ENCODE measurements at places on chromosomes 3 and 15.

GRCh38 chr15:35309886-35310285, 224.8 kb upstream of the NANOGP8 start:
- no peak for DNase-seq

GRCh38 chr3:188421151-188421821, 267.3 kb downstream of the LPP start:
- no peak for DNase-seq

DNA sequence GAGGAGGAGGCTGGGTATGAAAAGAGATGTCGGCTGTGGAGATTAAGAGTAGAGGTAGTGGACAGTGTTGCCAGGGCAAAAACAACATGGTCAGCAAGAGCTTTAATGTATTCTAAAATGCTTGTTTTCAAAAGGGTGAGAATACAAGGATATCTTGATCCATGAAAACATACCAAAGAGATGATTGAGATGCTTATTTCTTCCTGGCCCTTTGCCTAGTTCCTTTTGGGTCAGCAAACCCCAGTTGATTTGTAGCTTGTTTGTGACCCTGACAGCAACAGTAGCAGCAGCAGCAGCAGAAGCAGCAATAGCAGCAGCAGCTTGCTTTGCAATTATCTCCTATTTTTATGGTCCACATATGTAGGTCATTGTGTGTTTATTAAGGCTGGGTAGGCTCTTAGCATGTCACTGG, 337.3 kb downstream of the LPP start:
- DNase-seq: no peak

- DNase-seq: no peak
These were observed 33.0 kb downstream of the ALDH1L1 start for GRCh38 chr3:126147147-126147931.

DNA sequence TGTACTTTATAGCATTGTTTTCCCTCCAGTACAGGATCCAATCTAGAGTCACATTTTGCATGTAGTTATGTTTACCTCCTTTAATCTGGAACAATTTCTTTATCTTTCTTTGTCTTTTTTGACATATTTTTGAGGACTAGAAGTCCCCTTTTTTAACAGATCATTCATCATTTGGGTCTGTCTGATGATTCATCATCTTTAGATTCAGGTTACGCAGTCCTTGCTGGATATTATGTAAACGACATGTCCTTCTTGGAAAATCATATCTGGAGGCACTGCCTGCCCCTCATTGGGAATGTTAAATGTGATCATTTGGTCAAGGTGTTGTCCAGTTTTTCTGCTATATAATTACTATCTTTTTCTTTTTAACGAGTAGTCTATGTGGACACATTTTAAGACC, 18.3 kb downstream of the TGM4 start:
- no peak for DNase-seq

- no peak for DNase-seq
These were observed 142.8 kb downstream of the NTRK3 start for GRCh38 chr15:88113613-88114308.

DNA sequence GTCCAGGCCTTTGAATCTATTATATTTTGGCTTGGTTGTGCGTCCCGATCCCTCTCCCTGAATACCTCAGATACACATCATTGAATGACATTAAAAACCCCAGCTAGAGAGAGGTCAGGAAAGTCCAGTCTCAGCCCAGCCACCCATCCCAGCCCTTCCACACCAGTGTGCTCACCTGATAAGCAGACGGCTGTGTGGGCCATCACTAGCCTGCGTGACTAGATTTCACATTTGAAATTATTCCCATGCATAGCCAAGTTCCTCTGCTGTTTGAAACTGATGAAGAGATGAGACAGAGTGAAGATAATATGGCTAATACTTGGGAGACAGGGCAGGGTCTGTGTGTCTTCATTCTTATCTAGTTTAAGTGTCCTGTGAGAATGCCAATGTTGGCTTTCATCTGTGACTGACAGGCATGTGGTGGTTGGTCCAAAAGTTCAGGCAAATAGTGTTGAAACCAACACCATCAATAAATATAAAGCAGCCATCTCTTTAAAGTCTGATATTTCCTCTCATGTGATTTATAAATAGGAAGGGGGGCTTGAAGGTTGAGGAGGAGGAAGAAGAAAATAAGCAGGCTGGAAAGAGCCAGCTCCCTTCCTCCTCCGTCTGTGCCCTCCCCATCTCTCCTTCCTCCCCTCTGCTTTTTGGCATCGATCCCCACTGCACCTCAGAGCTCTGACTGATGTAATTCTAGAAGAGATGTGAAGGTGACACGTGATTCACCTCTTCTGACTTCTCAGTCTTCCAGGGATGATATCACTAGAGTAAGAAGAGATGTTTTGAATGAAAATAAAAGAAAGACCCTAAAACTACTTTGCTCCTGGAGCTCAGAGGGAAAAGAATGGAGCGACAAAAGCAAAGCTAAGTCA, 5.1 kb downstream of the FAM43A start:
- DNase-seq: no peak

GRCh38 chr3:42654331-42655201, 1.1 kb downstream of the ZBTB47 start:
- DNase-seq: peak; percentile 46

GRCh38 chr3:149892371-149892770, 78.3 kb downstream of the PFN2 start:
- no peak for DNase-seq

- DNase-seq: no peak
These were observed 17.2 kb downstream of the TRIM71 start for GRCh38 chr3:32835049-32835371.

DNA sequence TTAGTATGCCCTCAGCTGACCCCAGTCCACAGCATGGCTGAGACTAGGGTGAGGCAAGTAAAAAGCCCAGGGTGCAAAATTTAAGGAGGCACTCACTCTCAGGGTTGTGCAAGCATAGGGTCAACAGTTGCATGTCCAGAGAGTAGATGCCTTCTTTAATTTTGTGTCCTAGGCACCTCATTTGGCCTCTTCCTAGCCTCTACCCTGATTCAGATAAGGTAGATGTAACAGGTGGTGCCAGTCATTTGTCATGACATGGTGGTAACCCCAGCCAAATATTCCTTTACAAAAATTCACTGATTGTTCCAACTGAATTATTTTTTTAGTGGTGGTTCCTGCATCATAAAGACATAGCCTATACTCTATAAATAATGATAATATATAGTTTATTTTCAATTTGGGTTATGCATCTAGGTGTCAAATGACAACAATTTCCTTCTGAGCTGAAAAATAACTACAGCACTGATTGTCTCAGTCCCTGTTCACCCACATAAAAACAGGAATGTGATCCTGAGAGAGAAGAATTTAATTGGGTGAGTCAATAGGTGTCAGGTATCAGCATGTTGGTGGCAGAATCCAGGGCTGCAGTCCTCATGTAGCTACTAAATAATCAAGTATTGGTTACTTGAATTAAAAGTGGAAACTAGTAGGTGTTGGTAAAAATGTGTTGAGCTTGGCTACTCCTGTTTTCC, 44.2 kb upstream of the TIPARP start:
- no peak for DNase-seq

GRCh38 chr3:184952671-184953070, 140.7 kb downstream of the VPS8 start:
- peak; percentile 20 for DNase-seq

DNA sequence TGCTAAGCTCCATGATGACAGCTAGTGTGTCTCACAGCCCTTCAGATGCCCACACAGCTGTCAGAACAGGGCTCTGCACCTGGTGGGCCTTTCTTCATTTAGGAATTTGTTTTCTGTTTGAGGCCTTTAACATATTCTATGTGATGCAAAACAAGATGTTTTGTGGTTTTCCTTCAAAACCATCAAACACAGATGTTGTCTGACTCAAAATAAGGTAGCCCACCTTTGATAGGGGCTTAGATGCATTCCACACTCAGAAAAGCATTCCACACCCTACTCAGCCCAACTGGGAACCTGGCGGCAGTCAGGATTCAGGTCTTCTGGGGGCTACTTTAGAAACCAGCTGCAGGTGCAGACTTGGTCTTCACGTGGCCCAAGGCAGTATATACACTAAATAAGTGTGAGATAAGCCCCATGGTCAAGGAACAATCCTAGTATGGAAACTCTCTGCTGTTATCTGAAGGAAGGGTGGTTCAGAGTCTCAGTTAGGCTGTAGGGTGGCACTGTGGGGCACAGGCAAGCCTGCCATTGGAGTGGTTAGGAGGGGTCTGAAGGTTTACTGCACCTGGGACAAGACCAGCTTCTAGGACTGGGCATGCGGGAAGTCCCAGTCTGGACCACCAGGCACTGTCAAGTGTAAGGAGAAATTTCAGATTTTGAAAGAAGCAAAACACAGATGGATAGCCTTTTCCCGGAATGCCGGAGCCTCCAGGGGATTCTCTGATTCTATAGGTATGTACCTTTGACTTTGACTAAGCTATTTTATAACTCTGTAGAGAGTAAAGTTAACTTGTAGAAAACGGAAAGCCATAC, 20.1 kb downstream of the LRRC2 start:
- no peak for DNase-seq

GRCh38 chr3:117611211-117611610, 901.6 kb downstream of the TUSC7 start:
- no peak for DNase-seq

GRCh38 chr3:27356976-27357375, 12.2 kb downstream of the NEK10 start:
- DNase-seq: no peak

DNA sequence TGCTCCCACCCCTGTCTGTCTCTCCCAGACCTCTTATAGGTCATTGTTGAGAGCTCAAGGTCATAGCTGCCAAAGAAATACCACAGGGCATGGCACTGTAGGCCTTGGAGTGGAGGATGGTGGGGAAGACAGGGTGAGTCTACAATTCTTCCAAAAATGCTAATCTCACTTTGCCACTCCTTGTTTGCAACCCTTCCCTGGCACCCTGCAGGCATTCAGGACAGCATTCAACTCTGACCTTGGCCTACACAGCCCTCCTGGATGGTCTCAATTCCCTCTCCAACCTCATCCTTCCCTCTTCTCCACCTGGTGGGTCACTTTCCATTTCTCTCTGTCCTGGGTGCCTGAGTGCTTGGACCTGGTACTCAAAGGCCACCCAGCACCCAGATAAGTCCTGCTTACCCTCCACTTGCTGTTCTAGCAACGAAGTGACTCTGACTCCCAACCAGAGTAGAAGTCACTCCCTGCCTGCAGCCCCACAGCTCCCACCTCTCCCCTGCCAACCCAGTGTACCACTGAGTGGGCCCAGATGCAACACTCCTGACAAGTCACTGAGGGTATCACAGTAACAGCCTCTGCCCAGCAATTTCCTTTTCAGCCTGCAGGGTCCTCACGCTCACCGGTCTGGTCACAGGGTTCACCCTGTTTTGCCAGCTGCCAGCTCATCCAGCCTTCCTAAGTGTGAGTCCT, 36.6 kb downstream of the AMOTL2 start:
- no peak for DNase-seq

DNA sequence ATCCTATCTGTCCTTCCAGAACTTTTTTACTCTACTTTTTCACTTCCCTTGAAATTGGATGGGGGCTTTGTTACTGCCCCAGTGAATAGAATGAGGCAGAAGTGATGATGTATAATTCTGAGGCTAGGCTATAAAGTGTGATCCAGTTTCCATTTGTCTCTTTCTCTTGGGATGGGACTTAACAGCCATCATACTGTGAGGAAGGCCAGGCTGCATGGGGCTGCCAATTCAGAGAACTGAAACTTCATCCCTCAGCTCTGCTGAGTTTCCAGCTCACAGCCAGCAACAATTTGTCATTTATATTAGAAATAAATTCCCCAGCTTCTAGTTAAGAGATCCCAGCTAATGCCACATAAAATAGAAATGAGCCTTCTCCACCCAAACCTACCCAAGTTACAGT, 504.0 kb upstream of the TGFBR2 start:
- DNase-seq: no peak

GRCh38 chr15:58547628-58548307, 116.0 kb downstream of the LIPC start:
- no peak for DNase-seq

DNA sequence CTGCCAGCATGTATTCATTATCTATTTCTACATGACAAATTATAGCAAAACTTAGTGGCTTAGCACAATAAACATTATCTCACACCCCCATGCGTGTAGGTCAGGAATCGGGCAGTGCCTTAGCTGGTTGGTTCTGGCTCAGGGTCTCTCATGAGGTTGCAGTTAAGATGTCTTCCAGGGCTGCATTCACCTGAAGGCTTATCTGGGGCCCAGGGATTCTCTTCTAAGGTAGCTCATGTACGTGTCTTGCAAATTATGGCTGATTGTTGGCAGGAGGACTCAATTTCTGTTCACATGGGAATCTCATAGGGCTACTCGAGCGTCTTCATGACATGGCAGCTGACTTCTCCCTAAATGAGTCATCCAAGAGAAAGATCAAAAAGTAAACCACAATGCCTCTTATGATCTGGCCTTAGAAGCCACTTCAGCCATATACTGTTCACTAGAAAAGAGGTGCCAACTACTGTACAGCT, 42.9 kb upstream of the TSC22D2 start:
- DNase-seq: no peak

GRCh38 chr15:92970656-92971055, 70.5 kb downstream of the CHD2 start:
- DNase-seq: no peak

GRCh38 chr3:46369675-46370132, 1.0 kb upstream of the CCR5 start:
- DNase-seq: no peak

GRCh38 chr3:149267565-149267964, 45.9 kb upstream of the CP start:
- no peak for DNase-seq

DNA sequence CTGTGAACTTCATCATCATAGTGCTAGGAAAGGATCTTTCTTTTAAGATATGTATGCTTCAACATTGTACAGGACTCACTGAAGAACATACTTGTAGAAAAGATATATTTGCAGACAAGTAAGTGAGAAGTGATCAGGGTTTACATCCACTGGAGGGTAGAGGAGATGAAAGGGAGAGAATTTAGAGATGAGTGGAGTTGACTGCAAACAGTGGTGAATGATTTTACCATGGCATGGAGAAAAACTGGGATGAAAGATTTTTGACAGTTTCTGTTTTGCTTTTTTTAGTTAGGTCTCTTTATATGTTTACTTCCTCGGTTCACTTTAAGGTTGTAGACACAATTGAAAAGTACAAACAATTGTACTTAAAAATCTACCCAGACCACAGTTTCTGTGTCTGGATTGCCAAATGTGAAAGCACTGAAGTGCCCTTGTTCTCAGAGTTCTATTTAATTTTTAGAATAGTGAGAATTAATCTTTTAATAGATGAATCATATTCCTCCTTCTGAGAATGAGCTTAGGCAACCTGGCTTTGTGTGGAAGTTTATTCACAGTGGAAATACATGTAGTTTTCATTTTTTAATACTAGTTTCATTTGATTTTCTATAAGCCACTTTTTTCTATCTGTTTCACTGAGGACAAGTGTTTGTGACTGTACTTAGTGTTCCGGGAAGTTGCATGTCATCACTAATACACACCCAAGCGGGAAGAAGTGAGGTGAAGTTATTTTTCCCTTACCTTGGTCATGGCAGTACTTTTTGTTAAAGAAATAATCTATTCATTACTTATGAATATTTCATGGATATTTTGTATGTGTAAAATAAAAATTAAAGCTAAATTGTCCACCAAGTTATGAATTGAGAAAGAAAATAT, 1.8 kb upstream of the GPR171 start:
- DNase-seq: no peak
